GOT3 (cell line): ENCODE measurements at places on chromosomes 7 and 10.

- DNase-seq: no peak
Observed at GRCh38 chr7:155810770-155811559, 1.3 kb downstream of the SHH start.

DNA sequence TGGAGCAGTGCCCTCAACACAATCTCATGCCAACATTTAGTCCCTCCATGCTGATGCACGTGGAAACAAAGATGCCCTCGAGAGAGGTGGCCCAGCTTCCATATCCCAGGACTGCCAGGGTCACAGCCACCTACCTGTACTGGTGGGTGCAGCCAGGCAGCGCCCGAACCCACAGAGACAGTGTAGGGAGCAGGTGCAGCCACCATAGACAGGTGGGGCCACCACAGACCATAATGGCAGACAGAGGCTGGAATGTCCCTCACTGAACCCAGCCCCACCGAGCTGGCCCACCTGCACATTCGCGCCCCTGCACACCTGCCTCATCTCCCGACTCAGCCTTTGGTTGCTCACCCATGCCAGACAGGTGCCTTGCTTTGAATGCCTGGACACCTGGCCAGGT is 18.3 kb upstream of the CPXM2 start:
- no peak for DNase-seq

DNA sequence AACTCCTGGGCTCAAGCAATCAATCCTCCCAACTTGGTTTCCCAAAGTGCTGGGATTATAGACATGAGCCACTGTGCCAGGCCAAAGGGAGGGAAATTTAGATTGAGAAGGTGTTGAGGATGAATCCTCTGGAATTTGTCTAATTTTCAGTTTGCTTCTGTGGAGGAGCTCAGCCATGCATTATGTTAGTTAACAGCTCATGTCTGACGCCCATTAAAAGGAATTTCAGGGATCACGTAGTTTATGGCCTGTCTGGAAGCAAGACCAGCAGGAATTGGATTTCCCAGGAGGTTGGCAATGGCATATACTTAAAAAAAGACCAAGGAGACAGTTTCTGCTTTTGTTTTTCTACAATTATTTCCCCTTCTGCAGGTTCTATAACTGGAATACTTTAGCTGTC is 165.7 kb downstream of the OTUD1 start:
- DNase-seq: no peak

GRCh38 chr7:103123529-103123928 is 25.4 kb downstream of the NAPEPLD start:
- DNase-seq: no peak

GRCh38 chr10:111972109-111972508 is 211.5 kb downstream of the GPAM start:
- no peak for DNase-seq
